Fibroblast of lung (primary cell): ENCODE measurements at places on chromosomes 6 and 20. TPM values are rescaled to one million over a fixed set of nuclear protein-coding genes. Genes with fewer than 3 reads are reported as not detected.

Gene CALHM4
- not detected in 2 replicates for total RNA-seq

Gene KCNB1
- total RNA-seq = under 0.01 TPM in 2 replicates

Gene PLA2G7
- total RNA-seq = under 0.01 TPM in 1 of 2 replicates, not detected in the other

Gene DDO
- total RNA-seq = 8.7 and 12.2 TPM in 2 replicates

Gene ULBP1
- 0.26 and 0.83 TPM in 2 replicates for total RNA-seq

Gene ZBP1
- total RNA-seq = not detected in 2 replicates

Gene NTSR1
- total RNA-seq = under 0.01 and 0.33 TPM in 2 replicates

Gene ECI2
- total RNA-seq = 91.4 and 157 TPM in 2 replicates

Gene PRL
- total RNA-seq = not detected in 2 replicates

Gene BHLHE23
- total RNA-seq = not detected in 2 replicates

Gene SLC17A2
- total RNA-seq = under 0.01 TPM in 1 of 2 replicates, not detected in the other

Gene GPR6
- total RNA-seq = not detected in 2 replicates

Gene CASS4
- 14.9 and 17.7 TPM in 2 replicates for total RNA-seq

Gene PPP1R14C
- 0.17 and 0.26 TPM in 2 replicates for total RNA-seq

Gene PCK1
- under 0.01 TPM in 1 of 2 replicates, not detected in the other for total RNA-seq

Gene BACH2
- total RNA-seq = 1.5 and 2.6 TPM in 2 replicates

Gene SAPCD1
- total RNA-seq = 0.26 and 0.50 TPM in 2 replicates

Gene FOXS1
- total RNA-seq = under 0.01 TPM in 1 of 2 replicates, not detected in the other

Gene OR2J3
- not detected in 2 replicates for total RNA-seq

Gene SRSF6
- 34.9 and 37.8 TPM in 2 replicates for total RNA-seq

Gene FRK
- total RNA-seq = 0.33 and 0.77 TPM in 2 replicates

Gene BNIP5
- not detected in 2 replicates for total RNA-seq

Gene MEI4
- not detected in 2 replicates for total RNA-seq

Gene IMPG1
- not detected in 2 replicates for total RNA-seq

Gene TRIM40
- not detected in 2 replicates for total RNA-seq

Gene USP49
- total RNA-seq = 1.8 and 2.3 TPM in 2 replicates

Gene PPP1R11
- 13.9 and 16.8 TPM in 2 replicates for total RNA-seq

Gene RNF144B
- total RNA-seq = 0.26 and 0.83 TPM in 2 replicates

Gene LGSN
- under 0.01 TPM in 1 of 2 replicates, not detected in the other for total RNA-seq

Gene POM121L2
- not detected in 2 replicates for total RNA-seq

Gene PRRT1
- 0.26 and 0.33 TPM in 2 replicates for total RNA-seq

Gene SOX4
- total RNA-seq = 38.1 and 41.9 TPM in 2 replicates

Gene VSX1
- total RNA-seq = not detected in 2 replicates

Gene BRPF3
- 9.8 and 10.6 TPM in 2 replicates for total RNA-seq

Gene PPP1R18
- total RNA-seq = 44.4 and 63.4 TPM in 2 replicates

Gene BPIFB1
- not detected in 2 replicates for total RNA-seq

Gene HLA-F
- total RNA-seq = 4.6 and 5.4 TPM in 2 replicates

Gene TRIM15
- not detected in 2 replicates for total RNA-seq

Gene KIZ
- 23.5 and 25.9 TPM in 2 replicates for total RNA-seq

Gene FABP7
- total RNA-seq = not detected in 2 replicates

Gene CGA
- total RNA-seq = not detected in 2 replicates

Gene DIDO1
- total RNA-seq = 27.7 and 33.2 TPM in 2 replicates

Gene PSORS1C2
- total RNA-seq = not detected in 2 replicates

Gene HTR1E
- total RNA-seq = not detected in 2 replicates

Gene KIF6
- 0.77 and 0.83 TPM in 2 replicates for total RNA-seq

Gene ADGRG6
- 30.0 and 49.9 TPM in 2 replicates for total RNA-seq

Gene ZNF165
- total RNA-seq = 0.33 and 0.51 TPM in 2 replicates

Gene CAPN11
- not detected in 2 replicates for total RNA-seq

Gene GTPBP2
- 111 and 174 TPM in 2 replicates for total RNA-seq

Gene HLA-DRB1
- under 0.01 and 0.26 TPM in 2 replicates for total RNA-seq

Gene RHAG
- not detected in 2 replicates for total RNA-seq
